ENCODE measurements at places on chromosomes 2 and 18.

DNA sequence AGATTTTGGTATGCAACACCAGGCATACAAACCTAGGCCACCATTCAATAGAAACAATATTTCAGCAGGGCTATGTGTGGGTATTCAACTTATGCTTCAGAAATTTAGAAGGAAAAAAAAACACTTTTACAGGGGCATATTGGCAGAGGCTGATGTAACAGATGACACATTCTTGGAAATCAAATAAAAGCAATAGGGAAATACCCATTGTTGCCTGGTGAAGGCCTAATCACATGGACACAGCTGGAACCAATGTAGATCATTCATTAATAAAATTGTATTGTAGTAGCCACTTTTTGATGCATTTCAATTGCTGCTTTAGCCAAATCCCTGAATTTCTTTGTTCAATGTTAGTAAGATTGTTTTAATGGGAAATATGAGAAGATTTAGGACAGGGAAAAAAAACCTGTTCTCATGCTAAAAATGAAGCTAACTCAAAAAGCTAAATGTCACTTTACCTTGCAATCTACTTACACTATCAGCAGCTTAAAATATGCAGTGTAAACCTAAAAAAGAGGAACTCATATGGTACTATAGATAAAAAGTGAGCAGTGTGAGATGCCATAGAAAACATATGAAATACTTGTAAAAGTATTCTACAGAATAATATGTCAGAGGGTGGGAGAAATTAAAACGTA, 289.4 kb downstream of the ZEB2 start:
- DNase-seq, result no peak

GRCh38 chr2:29689666-29690065, 231.7 kb downstream of the ALK start:
- DNase-seq, result no peak

GRCh38 chr2:40285391-40285790, 166.5 kb downstream of the SLC8A1 start:
- DNase-seq, result no peak

- peak; percentile 68 for DNase-seq
Observed at GRCh38 chr18:1653873-1654272, 749.2 kb downstream of the ADCYAP1 start.

DNA sequence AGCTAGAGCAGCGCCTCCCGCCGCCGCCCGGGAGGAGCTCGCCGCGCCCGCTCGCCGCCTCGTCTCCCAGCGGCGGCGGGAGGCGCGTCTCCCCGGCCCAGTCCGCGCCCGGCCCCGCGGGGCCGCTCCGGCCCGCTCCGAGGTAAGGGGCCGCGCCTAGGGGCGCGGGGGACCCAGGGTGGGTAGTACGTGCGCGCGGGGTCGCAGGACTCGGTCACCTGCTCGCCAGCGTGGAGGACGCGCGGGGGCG, 259 bp downstream of the NPAS2 start:
- no peak for DNase-seq

- no peak for DNase-seq
Observed at GRCh38 chr2:58641001-58641400, 399.9 kb upstream of the FANCL start.

DNA sequence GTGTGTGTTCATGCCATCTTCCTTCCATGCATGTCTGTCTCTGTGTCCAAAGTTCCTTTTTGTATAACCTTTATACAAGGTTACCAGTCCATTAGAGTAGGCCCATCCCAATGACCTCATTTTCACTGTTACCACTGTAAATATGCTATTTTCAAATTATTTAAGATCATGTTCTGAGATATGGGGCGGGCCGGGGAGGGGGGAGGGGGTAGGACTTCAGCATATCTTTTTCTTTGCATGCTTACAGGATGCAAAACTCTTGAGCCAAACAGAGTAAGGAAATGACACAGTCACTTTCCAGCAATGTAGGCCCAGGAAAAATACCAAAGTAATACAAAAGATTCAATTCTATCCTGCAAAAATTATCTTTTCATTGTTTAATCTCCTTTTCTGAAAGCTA, 124.1 kb upstream of the HNRNPA3 start:
- no peak for DNase-seq

- DNase-seq, result no peak
Observed at GRCh38 chr2:106020821-106021661, 173.1 kb downstream of the UXS1 start.

DNA sequence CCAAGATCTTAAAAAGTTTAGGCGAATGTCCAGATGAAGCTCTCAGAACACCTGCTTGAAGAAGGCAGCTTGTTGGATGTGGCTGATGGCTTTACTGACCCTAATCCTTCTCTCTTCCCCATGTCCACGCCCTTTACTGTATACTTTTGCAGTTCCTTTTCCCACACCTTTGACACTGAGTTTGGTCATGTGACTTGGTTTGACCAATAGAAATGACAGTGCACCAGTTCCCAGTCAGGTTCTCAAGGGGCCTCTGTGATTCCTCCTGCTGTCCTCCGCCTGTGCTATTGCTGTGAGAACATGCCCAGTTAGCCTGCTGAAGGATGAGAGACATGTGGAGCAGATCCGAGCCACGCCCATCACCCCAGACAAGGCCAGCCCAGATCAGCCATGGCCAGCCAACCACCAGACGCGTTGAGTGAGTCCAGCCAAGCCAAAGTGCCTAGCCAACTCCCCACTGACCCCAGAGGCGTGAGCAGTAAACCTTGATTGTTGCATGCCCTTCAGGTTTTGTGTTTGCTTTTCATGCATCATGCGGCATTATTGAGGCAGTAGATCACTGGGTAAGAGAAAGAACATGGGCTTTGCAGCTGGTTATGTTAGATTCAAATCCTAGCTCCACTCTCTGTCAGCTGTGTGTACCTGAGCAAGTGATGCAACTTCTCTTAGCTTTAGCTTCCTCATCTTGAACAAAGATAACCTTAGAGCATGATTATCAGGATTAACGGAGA, 258.0 kb upstream of the SIX2 start:
- DNase-seq, result no peak

GRCh38 chr2:217863883-217864282, 138.9 kb downstream of the TNS1 start:
- no peak for DNase-seq

- DNase-seq, result no peak
Observed at GRCh38 chr2:120938045-120938771, 202.5 kb downstream of the GLI2 start.

- DNase-seq, result no peak
Observed at GRCh38 chr2:189287982-189288521, 108.5 kb upstream of the COL5A2 start.

DNA sequence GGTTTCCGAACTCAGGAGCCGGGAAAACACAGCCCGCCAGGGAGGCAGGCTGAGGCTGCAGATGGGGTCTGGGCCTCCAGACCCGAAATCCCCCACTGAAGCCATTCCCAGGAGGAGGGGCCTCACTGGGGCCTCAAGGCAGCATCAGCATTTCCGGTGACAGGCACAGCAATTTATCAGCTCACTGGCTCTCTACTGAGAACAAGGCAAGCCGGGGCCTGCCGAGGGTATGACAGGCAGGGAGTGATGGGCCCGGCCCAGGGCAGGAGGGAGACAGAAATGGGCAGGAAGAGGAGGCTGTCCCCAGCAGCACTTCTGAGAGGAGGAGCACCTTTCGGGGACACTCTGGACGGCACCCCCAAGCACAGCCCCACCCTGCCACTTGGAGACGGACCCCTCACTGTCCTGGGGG, 12.5 kb downstream of the SDC1 start:
- no peak for DNase-seq

DNA sequence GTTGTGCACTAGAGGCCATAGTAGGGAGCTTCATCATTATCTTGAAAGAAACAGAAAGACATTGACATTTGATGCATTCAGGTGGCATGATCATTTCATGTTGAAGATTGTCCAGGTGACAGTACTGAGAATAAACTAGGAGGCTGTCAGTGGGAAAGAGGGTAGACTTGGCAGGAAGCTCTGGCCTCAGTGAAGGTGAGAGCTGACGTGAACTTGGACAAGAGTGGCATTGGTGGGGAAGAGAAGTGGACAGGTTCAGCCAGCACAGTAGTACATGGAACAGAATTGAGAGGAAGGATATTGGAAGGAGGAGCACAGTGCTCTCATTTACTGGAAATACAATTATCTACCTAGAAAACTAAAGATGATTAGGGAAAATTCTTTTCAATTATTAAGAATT, 245.2 kb downstream of the CYRIA start:
- no peak for DNase-seq

- no peak for DNase-seq
Observed at GRCh38 chr2:150513647-150514046, 26.2 kb upstream of the RND3 start.

DNA sequence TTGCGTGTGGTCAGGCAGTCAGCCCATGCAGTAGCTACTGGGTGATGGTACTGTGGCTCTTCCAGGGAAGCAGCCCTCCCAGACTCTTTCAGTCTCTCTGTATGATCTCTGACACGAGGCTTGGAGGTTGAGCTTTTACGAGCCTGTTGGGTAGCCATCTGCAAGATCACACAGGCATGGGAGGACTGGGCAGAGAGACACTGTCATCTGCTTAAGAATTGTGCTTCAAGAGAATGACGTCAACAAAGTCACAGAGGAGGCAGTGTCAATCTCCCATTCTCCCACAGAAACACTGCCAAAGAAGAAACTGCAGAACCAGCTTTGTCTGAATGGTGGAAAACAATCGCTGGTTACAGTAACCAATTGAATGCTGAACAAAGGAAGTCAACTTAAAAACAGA, 78.4 kb upstream of the MC2R start:
- DNase-seq, result no peak

DNA sequence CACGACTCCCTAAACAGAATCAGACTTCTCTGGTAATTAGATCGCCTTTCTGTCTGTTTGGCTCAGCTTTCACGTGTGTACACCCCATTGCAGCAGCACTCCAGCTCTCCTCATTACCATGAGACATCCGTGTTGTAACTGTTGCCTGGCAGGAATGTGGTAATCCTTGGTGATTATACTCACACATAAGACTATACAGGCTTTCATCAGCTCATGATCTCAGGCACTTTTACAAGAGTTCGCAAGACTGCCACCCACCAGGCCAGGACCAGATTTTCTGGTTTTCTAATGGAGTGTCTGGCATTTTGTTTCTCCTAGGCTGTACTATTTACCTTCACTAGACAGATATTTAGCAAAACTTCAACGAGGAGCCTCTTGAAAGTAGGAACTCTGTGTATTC, 50.2 kb downstream of the ACVR1 start:
- no peak for DNase-seq

- no peak for DNase-seq
Observed at GRCh38 chr2:24452502-24452885, 38.6 kb upstream of the NCOA1 start.

DNA sequence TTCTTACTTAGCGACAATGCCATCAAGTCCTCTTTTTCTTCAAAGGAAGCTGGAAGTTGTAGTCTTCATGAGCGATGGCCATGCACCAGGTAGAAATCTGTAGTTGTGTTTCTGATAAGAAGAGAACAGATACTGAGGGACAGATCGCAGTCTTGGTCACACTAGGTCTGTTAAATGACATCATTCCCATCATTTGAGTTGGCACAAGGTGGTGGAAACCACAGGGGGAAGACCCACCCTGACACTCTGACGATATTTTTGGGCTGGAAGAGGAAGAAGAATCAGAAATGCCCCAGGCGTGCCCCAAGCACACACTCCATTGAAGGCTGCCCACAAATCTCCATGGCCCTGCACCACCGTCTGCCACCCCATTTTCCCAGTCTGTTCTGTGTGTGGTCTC, 89.0 kb upstream of the BOD1L2 start:
- no peak for DNase-seq

GRCh38 chr2:98036349-98037000, 40.7 kb upstream of the TMEM131 start:
- DNase-seq, result no peak

Measured in HL-60 (cell line).